Airway epithelial cell (primary cell): ENCODE measurements at places on chromosomes 2 and 18. TPM values are rescaled to one million over a fixed set of nuclear protein-coding genes. Genes with fewer than 3 reads are reported as not detected.

Gene NEU2
- not detected in 2 replicates for total RNA-seq

Gene IL36G
- 15.7 and 18.5 TPM in 2 replicates for total RNA-seq

Gene OTOS
- total RNA-seq: not detected in 2 replicates

Gene SLC5A7
- not detected in 2 replicates for total RNA-seq

Gene HOXD12
- total RNA-seq: not detected in 2 replicates

Gene MAP3K19
- total RNA-seq: not detected in 2 replicates

Gene REV1
- 12.1 and 19.4 TPM in 2 replicates for total RNA-seq

Gene ANKRD30BL
- total RNA-seq: not detected in 2 replicates

Gene RGPD3
- 0.09 and 0.14 TPM in 2 replicates for total RNA-seq

Gene ZNF513
- total RNA-seq: 9.1 and 11.0 TPM in 2 replicates

Gene CPLX4
- not detected in 2 replicates for total RNA-seq

Gene ALKAL2
- not detected in 2 replicates for total RNA-seq

Gene CEP76
- total RNA-seq: 7.9 and 9.2 TPM in 2 replicates

Gene SNORC
- 0.88 and 1.4 TPM in 2 replicates for total RNA-seq

Gene PDE1A
- under 0.01 TPM in 1 of 2 replicates, not detected in the other for total RNA-seq

Gene TCF23
- total RNA-seq: not detected in 2 replicates

Gene NYAP2
- total RNA-seq: not detected in 2 replicates

Gene KHK
- total RNA-seq: 2.2 and 4.6 TPM in 2 replicates

Gene CKAP2L
- total RNA-seq: 10.9 and 15.3 TPM in 2 replicates

Gene PLGLB2
- not detected in 2 replicates for total RNA-seq

Gene ANKRD53
- 0.28 TPM in 1 of 2 replicates, not detected in the other for total RNA-seq

Gene C2orf78
- total RNA-seq: not detected in 2 replicates

Gene AGXT
- total RNA-seq: not detected in 2 replicates

Gene C2orf15
- 1.5 and 1.6 TPM in 2 replicates for total RNA-seq

Gene COL5A2
- 33.1 and 34.4 TPM in 2 replicates for total RNA-seq

Gene FAM124B
- total RNA-seq: not detected in 2 replicates

Gene SCTR
- total RNA-seq: not detected in 2 replicates

Gene MOCOS
- total RNA-seq: 1.2 and 2.9 TPM in 2 replicates

Gene SNTG2
- total RNA-seq: not detected in 2 replicates

Gene SP100
- total RNA-seq: 25.7 TPM in 2 replicates

Gene ITPRID2
- 59.0 and 64.7 TPM in 2 replicates for total RNA-seq

Gene ATP6V1B1
- total RNA-seq: not detected in 2 replicates

Gene HADHB
- 116 TPM in 2 replicates for total RNA-seq

Gene MYOM1
- total RNA-seq: 0.09 and 0.71 TPM in 2 replicates

Gene PSTPIP2
- total RNA-seq: 17.2 and 20.2 TPM in 2 replicates

Gene CRYGD
- not detected in 2 replicates for total RNA-seq

Gene CSRNP3
- 1.1 and 4.8 TPM in 2 replicates for total RNA-seq

Gene ST8SIA3
- not detected in 2 replicates for total RNA-seq

Gene GALNT14
- total RNA-seq: 22.8 and 28.1 TPM in 2 replicates
